Right ventricle myocardium inferior (tissue), 1 donor: ENCODE measurements at places on chromosomes 16 and 17.

DNA sequence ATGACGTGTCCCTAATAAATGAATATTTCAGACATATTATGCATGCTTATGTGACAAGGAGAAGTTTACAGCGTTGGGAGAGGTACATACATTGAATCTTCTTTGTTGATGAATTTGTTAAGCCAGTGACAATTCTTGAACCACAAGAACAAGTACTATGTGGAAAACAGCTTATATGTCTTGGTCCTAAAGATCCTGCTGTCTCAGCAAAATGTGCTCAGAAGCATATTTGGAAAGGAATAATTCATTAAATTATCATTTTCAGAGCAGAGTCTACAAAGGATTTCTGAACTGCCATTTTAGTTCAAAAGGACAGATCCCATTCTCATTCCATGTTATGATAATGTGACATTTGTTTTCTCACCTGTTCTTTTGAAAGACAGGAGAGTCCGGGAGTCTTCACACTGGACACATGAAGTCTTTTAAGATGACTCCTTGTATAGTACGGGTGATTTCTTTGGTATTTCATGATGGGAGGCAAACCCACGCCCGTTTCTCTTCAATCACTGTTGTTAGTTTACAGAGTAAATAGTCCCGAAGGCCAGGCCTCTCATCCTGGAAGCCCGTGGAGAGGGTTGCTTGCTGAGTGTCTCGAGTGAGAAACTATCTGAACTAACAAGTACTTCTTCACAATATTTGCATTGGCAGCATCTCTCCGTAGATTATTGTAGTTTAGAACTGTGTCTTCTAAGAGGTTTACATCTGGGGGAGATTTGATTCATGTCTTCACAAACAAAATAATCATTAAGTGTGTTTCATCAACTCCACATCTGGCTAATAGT is 26.7 kb downstream of the VPS35L start:
- no peak for DNase-seq

GRCh38 chr16:89052890-89053724 is 40.5 kb upstream of the ACSF3 start:
- peak; percentile 68 for DNase-seq

DNA sequence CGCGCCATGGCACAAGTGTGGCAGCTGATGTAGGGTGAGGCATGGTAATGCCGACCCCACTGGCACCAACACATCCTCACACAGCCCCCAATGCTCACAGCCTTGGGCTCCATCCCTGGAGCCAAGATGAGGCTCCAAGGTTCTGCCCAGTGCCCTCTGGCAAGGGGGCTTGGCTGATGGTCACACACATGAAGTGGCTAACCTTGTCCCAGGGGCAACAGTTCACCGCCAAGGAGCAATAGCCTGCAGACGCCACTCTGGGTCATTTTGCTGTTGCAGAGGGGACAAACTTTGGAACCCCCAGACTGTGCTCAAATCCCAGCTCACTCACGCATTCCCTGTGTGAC is 26.8 kb downstream of the TNFRSF13B start:
- DNase-seq = no peak

DNA sequence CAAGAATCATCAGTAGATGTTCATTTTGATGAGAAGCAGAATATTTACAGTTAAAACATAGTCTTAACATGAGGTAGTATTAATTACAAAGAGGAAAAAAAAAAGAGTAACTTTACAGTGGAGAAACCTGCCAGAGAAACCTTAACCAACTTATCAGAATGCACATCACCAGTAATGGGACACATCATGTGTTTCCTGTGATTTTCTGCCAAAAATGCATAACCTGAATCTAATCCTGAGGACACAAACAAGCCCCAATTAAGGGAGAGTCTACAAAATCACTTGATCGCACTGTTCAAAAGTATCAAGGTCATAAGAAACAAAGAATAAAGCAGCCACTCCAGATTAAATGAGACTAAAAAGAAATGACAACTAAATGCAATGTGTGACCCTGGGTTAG is 18.2 kb upstream of the QRICH2 start:
- no peak for DNase-seq

DNA sequence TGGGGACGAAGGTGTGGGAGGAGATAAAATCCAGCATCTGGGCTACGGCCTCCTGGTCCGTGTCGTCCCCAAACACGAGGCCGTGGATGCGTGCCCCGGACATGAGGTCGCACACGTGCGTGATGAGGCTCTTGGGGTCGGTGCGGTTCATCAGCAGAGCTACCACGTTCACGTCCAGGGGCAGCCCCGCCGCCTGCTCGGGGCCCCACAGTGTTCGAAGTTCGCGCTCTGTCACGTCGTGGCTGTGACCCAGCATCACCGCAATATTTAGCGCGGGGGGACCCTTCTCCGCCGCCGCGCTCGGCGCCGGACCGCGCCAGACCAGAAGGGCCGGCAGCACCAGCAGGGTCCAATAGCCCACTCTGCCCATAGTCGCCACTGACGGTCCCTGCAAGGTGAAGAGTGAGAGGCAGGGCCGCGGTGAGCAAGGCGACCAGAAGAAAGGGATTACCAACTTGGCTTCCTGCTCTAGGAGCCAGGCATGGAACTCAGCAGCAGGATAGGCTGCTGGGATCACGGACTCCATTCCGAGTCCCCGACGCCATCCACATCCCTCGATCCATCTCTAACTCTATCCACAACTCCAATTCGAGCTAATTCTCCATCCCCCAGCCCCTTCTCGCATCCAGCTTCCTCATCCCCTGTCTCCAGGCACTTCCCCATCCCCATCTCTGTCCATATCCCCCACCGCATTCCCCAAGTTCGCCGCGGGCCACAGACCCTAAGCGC is 2.0 kb downstream of the GRIN2A start:
- DNase-seq = no peak

DNA sequence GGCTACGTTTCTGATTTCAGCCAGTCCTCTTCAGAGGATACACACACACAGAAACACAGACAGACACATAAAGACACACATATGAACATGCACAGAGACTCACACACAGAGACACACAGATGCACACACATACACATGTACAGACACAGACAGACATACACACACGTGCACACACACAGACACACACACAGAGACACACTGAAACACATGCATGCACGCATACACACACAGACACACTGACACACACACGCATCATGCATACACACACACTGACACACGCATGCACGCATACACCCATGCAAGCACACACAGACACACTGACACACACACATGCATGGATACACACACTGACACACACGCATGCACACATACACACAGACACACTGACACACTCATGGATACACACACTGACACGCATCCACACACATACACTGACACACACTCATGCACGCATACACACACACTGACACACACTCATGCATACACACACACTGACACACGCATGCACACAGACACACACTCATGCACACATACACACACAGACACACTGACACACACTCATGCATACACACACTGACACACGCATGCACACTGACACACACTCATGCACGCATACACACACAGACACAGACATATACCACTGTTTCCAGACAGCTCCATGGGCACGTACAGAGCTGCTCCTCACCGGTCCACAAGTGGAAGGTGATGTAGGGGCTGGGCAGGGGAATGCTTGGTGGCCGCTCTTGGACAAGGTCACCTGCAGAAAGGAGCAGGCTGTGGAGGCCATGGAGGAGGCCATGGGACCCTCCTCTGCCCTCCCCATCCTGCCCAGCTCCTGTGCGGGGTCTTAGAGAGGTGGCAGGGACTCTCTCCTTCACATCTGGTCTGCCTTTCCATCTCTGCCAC is 30.1 kb upstream of the MFSD6L start:
- no peak for DNase-seq

GRCh38 chr16:85963753-85964285 is 64.9 kb downstream of the IRF8 start:
- peak; percentile 82 for DNase-seq

GRCh38 chr17:69696650-69697049 is 282.2 kb downstream of the MAP2K6 start:
- no peak for DNase-seq

GRCh38 chr17:44911133-44912001 is 3.9 kb downstream of the GFAP start:
- no peak for DNase-seq
